Cardiac muscle cell (in vitro differentiated cells and primary cell): ENCODE measurements at places on chromosomes 16 and 17. TPM values are rescaled to one million over a fixed set of nuclear protein-coding genes. Genes with fewer than 3 reads are reported as not detected.

Gene ABCC6
- polyA plus RNA-seq, result 7.1 and 12.6 TPM in 2 replicates

Gene ARHGAP23
- 6.8 and 7.6 TPM in 2 replicates for polyA plus RNA-seq

Gene TP53TG3F
- not detected in 2 replicates for polyA plus RNA-seq

Gene SHCBP1
- 4.7 and 10.5 TPM in 2 replicates for polyA plus RNA-seq

Gene CLEC18B
- 1.2 TPM in 1 of 2 replicates, not detected in the other for polyA plus RNA-seq

Gene NETO2
- polyA plus RNA-seq, result 14.6 and 19.0 TPM in 2 replicates

Gene LGALS9C
- not detected in 2 replicates for polyA plus RNA-seq

Gene PYY
- 0.77 TPM in 1 of 2 replicates, not detected in the other for polyA plus RNA-seq

Gene AMZ2
- polyA plus RNA-seq, result 122 and 153 TPM in 2 replicates

Gene EFNB3
- polyA plus RNA-seq, result 72.0 and 86.9 TPM in 2 replicates

Gene ADAP2
- 0.24 and 0.71 TPM in 2 replicates for polyA plus RNA-seq

Gene NPIPA3
- polyA plus RNA-seq, result not detected in 2 replicates

Gene KRTAP4-6
- polyA plus RNA-seq, result not detected in 2 replicates

Gene MRPL27
- 142 and 158 TPM in 2 replicates for polyA plus RNA-seq

Gene ELMO3
- polyA plus RNA-seq, result 0.15 and 0.97 TPM in 2 replicates
